ENCODE measurements at places on chromosomes 13 and 19.

GRCh38 chr19:38718747-38719543, 25.3 kb downstream of the CAPN12 start:
- H3K36me3 ChIP-seq: peaks cover 13% of the 10 kb centered on the region
- no peak for DNase-seq
- no peaks in the 10 kb centered on the region for H3K27me3 ChIP-seq
- H3K4me1 ChIP-seq: no peaks in the 10 kb centered on the region

- no peaks in the 10 kb centered on the region for H3K27me3 ChIP-seq
- no peak overlapping the region for H3K27ac ChIP-seq
- H3K4me3 ChIP-seq: no peak overlapping the region
- no peak for DNase-seq
- no peaks in the 10 kb centered on the region for H3K36me3 ChIP-seq
Observed at GRCh38 chr13:38630780-38631179, 56.1 kb upstream of the FREM2 start.

DNA sequence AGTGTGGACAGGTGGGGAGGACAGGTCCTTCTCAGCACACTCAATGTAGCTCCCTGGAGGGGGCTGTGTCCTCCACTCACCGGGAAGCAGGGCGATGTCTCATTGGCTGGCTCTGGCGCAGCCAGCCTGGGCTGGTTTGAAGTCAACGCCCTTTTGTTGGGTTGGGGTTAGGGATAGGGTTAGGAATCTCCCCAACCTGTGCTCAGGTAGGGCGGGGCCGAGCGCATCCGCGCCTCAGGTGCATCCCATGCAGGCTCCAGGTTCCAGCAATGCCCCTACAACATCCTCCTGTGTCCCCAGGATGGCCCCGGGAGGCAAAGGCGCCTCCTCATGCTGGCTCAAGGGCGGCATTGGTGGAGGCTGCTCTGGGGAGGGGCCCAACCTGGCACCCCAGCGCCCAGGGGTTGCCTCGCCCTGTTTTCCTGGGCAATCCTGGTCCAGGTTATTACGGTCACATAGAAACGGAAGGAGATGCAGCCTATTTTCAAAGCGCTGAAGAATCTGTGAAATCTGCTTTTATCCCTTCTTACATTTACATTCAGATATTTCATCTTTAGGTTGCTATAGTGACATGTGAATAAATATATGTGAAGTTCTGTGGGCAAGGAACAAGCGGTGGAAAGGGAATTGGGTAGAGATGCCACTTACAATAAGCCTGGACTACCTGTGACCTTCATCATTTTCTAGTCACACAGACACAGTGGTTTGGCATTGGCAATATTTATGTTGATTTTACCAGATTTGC, 74.3 kb downstream of the TM9SF2 start:
- H3K4me3 ChIP-seq: no peak overlapping the region
- no peaks in the 10 kb centered on the region for H3K36me3 ChIP-seq
- no peaks in the 10 kb centered on the region for H3K27me3 ChIP-seq
- no peak overlapping the region for H3K27ac ChIP-seq
- no peaks in the 10 kb centered on the region for H3K4me1 ChIP-seq

GRCh38 chr13:29109987-29110386, 289.8 kb downstream of the MTUS2 start:
- no peaks in the 10 kb centered on the region for H3K4me1 ChIP-seq
- H3K27ac ChIP-seq: no peak overlapping the region
- no peak for DNase-seq
- H3K4me3 ChIP-seq: no peak overlapping the region
- H3K36me3 ChIP-seq: no peaks in the 10 kb centered on the region
- H3K27me3 ChIP-seq: no peaks in the 10 kb centered on the region

GRCh38 chr13:76086729-76087128, 450.6 kb downstream of the LMO7 start:
- no peak for DNase-seq
- H3K4me3 ChIP-seq: no peak overlapping the region
- H3K27ac ChIP-seq: no peak overlapping the region

DNA sequence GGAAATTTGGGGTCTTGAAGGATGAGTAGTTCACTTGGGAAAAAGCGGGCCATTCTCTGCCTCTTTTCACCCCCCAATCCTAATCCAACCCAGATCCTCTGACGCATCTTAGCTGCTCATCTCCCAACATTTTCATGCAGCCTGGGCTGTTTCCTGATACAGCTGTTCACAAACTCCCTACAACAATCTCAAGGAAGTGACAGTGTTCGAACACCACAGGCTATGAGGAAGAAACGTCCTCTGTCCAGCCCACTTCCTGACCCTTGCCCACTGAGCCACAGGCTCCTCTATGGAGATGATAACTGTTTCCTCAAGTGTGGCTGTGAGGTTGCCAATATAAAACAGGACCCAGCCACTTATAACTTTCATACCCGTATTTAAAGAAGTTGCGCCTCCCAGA, 16.2 kb downstream of the LMTK3 start:
- H3K27me3 ChIP-seq: peaks cover 21% of the 10 kb centered on the region
- H3K4me3 ChIP-seq: no peak overlapping the region
- H3K27ac ChIP-seq: no peak overlapping the region
- H3K36me3 ChIP-seq: no peaks in the 10 kb centered on the region
- H3K4me1 ChIP-seq: peaks cover 25% of the 10 kb centered on the region
- DNase-seq: no peak

- H3K27me3 ChIP-seq: no peaks in the 10 kb centered on the region
- no peak overlapping the region for H3K4me3 ChIP-seq
- peaks cover 4% of the 10 kb centered on the region for H3K36me3 ChIP-seq
- H3K27ac ChIP-seq: no peak overlapping the region
- DNase-seq: no peak
Observed at GRCh38 chr13:46352805-46353204, 34.2 kb downstream of the RUBCNL start.

GRCh38 chr19:2491130-2491801, 15.3 kb downstream of the GADD45B start:
- no peak overlapping the region for H3K27ac ChIP-seq
- H3K4me3 ChIP-seq: no peak overlapping the region
- peaks cover 37% of the 10 kb centered on the region for H3K27me3 ChIP-seq
- H3K36me3 ChIP-seq: no peaks in the 10 kb centered on the region
- H3K4me1 ChIP-seq: peaks cover 36% of the 10 kb centered on the region

GRCh38 chr19:58561373-58562121, 3.1 kb upstream of the UBE2M start:
- peaks cover 41% of the 10 kb centered on the region for H3K4me1 ChIP-seq
- H3K4me3 ChIP-seq: peak overlapping the region; percentile 98
- peak overlapping the region; percentile 99 for H3K27ac ChIP-seq
- no peak for DNase-seq
- H3K36me3 ChIP-seq: peaks cover 37% of the 10 kb centered on the region

DNA sequence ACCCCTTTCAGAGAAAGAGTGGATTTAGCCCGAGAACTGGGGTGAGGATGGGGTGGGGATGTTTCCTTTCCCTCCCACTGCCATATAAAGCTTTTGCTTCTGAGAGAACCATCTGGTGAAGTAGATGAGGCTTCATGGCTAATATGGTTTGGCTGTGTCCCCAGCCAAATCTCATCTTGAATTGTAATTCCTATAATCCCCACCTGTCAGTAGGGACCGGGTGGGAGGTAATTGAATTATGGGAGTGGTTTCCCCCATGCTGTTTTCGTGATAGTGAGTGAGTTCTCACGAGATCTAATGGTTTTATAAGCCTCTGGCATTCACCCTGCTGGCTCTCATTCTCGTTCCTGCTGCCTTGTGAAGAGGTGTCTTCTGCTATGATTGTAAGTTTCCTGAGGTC, 270.9 kb downstream of the LMO7 start:
- H3K4me3 ChIP-seq: no peak overlapping the region
- H3K4me1 ChIP-seq: no peaks in the 10 kb centered on the region
- no peak for DNase-seq
- H3K27ac ChIP-seq: no peak overlapping the region
- no peaks in the 10 kb centered on the region for H3K36me3 ChIP-seq

DNA sequence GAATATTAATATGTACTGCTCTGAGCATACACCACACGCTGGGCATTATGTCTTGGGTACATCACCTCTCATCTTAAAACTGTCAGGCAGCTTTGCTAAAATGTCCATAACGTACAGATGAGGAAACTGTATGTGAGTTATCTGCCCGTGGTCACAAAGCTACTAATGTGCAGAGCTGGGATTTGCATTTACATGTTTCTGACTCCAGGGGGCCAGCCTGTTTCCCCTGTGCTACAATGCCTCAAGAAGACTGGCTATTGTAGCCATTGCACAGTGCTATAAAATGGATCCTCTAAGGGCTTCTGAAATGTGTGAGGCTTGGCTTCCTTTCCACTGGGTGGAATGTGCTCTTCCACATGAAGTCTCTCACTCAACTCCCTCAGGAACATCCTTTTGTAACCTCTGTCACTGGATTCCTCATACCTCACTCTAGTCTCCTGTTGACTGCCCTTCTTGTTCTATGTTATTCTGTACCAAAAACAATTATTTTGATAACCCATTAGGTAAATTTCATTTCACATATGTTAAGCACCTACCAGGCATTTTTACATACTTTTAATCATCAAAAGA, 95.6 kb upstream of the HTR2A start:
- H3K4me1 ChIP-seq: no peaks in the 10 kb centered on the region
- no peaks in the 10 kb centered on the region for H3K36me3 ChIP-seq
- no peak overlapping the region for H3K4me3 ChIP-seq
- no peak overlapping the region for H3K27ac ChIP-seq
- peak; percentile 12 for DNase-seq

GRCh38 chr13:87894059-87894458, 222.9 kb downstream of the SLITRK5 start:
- no peaks in the 10 kb centered on the region for H3K4me1 ChIP-seq
- no peak overlapping the region for H3K27ac ChIP-seq
- no peak for DNase-seq

GRCh38 chr19:41847351-41848105, 2.7 kb downstream of the DMRTC2 start:
- no peak overlapping the region for H3K27ac ChIP-seq
- H3K27me3 ChIP-seq: no peaks in the 10 kb centered on the region
- no peak overlapping the region for H3K4me3 ChIP-seq

GRCh38 chr13:112079696-112080095, 12.7 kb downstream of the SOX1 start:
- H3K27ac ChIP-seq: no peak overlapping the region
- no peak for DNase-seq
- H3K36me3 ChIP-seq: peaks cover 2% of the 10 kb centered on the region
- H3K4me1 ChIP-seq: no peaks in the 10 kb centered on the region
- peaks cover 33% of the 10 kb centered on the region for H3K27me3 ChIP-seq

- H3K36me3 ChIP-seq: no peaks in the 10 kb centered on the region
- no peaks in the 10 kb centered on the region for H3K4me1 ChIP-seq
- H3K4me3 ChIP-seq: no peak overlapping the region
- DNase-seq: no peak
Observed at GRCh38 chr13:49419276-49419675, 24.6 kb downstream of the CAB39L start.

DNA sequence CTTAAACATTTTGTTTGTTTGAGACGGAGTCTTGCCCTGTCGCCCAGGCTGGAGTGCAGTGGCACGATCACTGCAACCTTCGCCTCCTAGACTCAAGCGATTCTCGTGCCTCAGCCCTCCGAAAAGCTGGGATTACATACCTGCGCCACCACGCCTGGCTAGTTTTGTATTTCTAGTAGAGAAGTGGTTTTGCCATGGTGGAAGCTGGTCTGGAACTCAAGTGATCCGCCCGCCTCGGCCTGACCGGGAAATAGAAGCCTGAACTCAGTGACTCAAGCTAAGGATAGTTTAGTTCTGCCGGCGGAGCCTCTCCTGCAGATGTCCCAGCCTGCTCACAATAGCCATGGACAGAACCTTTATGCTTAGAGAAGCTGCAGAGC, 53.0 kb upstream of the ZNF254 start:
- H3K4me1 ChIP-seq: peaks cover 42% of the 10 kb centered on the region
- H3K36me3 ChIP-seq: peaks cover 24% of the 10 kb centered on the region
- peak overlapping the region; percentile 98 for H3K27ac ChIP-seq
- H3K4me3 ChIP-seq: peak overlapping the region; percentile 99
- no peaks in the 10 kb centered on the region for H3K27me3 ChIP-seq
- peak; percentile 56 for DNase-seq

DNA sequence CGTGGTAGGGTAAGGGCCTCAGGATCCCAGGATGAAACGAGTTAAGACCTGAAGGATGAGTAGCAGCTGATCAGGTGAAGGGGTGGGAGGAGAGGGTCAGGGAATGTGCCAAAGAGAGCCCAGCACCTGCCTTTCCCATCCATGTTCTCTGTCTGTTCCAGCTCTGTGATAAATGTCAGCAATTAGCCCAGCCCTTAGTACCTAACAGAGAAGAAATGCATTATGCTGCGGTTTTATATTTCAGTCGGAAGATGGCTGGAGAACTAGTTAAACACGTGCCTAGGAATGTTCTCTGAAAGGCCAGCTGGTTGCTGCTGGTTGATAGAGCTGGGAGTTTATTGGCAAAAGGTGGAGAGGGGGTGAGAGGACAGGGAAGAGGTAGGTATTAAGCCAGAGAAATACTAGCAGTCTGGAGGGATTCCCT, 268.2 kb downstream of the SHISA2 start:
- DNase-seq: no peak
- H3K27me3 ChIP-seq: no peaks in the 10 kb centered on the region
- H3K36me3 ChIP-seq: no peaks in the 10 kb centered on the region
- no peak overlapping the region for H3K27ac ChIP-seq
- no peak overlapping the region for H3K4me3 ChIP-seq

- no peaks in the 10 kb centered on the region for H3K36me3 ChIP-seq
- no peak for DNase-seq
- H3K27ac ChIP-seq: no peak overlapping the region
- peaks cover 22% of the 10 kb centered on the region for H3K4me1 ChIP-seq
- H3K27me3 ChIP-seq: peaks cover 2% of the 10 kb centered on the region
- H3K4me3 ChIP-seq: no peak overlapping the region
Observed at GRCh38 chr13:94243551-94243950, 235.9 kb downstream of the DCT start.

DNA sequence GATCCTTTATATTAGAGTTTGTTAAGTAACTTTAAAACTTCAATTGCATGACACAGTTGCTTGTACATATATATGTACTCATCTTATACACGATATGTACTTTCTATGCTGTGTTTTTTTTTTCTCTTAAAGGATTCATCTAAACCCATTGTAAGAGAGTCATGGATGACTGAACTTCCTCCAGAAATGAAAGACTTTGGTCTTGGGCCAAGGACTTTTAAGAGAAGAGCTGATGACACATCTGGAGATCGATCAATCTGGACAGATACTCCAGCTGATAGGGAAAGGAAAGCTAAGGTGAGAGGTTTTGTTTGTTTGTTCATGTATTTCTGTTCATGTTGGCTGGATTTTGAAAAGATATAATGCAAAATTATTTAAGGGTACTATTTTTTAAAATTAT, 26.0 kb downstream of the GPALPP1 start:
- H3K4me3 ChIP-seq: no peak overlapping the region
- peaks cover 21% of the 10 kb centered on the region for H3K36me3 ChIP-seq
- DNase-seq: no peak
- no peaks in the 10 kb centered on the region for H3K4me1 ChIP-seq
- no peak overlapping the region for H3K27ac ChIP-seq
- no peaks in the 10 kb centered on the region for H3K27me3 ChIP-seq

GRCh38 chr19:55305983-55306562, 19.1 kb downstream of the TMEM150B start:
- H3K36me3 ChIP-seq: peaks cover 2% of the 10 kb centered on the region
- no peaks in the 10 kb centered on the region for H3K27me3 ChIP-seq
- no peak for DNase-seq
- H3K4me3 ChIP-seq: no peak overlapping the region
- peaks cover 8% of the 10 kb centered on the region for H3K4me1 ChIP-seq

Measured in activated CD8-positive, alpha-beta T cell treated with anti-CD3 and anti-CD28 coated beads for 36 hours (primary cell).